ENCODE measurements at places on chromosomes 12 and 14.

- DNase-seq, result no peak
Observed at GRCh38 chr12:25719505-25719904, 166.4 kb upstream of the LMNTD1 start.

- no peak for DNase-seq
Observed at GRCh38 chr12:94872971-94873733, 130.3 kb downstream of the NDUFA12 start.

DNA sequence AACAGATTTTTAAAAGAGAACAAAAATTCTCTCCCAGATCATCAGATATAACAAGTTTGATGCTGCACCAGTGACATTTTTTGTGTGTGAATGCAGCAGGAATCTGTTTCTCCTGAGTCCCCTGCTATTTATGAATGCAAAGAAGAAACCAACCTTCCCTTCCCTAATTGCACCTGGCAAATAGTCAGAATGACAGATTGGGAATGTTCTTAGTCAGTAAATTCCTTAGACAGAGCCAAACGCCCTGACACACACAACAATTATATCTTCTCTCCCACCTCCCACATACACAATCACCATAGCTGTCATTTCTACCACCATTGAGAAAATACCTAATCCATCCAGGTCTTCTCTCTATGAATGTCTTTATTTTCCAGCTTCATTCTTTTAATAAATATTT lies 174.4 kb downstream of the ALG10B start:
- no peak for DNase-seq

GRCh38 chr14:23544511-23545447 lies 6.8 kb downstream of the ZFHX2 start:
- DNase-seq, result no peak

GRCh38 chr14:75399843-75400775 lies 27.7 kb upstream of the JDP2 start:
- no peak for DNase-seq

DNA sequence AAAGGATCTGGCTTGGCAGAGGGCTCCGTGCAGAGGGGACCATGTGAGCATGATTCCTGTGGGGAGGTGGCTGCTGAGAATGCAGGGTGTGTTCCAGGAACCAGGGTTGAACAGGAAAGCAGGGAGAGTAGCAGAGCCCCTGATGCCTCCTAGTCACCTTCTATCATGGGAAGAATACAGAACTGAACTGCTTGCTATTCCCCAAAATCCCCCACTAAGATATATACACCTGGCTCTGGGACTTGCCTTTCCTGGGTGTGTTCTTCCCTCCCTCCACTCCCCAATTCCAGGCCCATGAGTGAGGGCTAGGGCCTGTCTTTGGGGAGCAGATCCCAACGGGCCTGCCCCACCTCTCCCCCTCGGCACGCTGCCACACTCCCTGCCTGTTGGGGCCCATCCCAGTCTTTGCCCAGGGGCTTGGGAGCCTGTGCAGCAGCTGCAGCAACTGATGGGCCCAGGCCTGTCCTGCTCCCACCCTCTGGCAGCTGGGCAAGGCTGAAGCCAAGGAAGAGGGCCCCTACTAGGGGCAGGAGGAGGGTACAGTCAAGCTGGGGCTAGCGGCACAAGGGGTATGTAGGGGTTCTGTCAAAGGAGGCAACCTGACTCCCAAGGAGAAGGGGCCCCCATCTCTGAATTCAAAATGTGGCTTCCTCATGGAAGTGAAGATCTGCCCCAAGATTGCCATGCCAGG lies 3.2 kb downstream of the AJUBA start:
- DNase-seq, result no peak

DNA sequence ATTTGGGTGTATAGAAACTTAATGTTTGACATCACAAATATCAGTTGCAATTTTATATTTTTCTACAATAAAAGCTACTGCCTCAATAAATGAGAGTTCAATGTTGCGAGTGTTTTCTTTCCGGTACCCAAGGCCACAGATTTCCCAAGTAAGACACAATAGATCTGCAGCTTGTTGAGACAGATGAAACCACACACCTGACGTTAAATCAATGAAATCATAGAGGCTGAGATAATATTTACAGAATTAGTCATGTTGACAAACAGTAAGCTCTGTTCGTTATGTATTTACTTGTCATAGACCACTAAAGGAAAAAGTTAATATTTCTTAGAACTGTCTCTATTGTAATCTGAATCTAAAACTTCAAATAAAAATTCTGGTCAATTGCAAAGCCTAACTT lies 49.2 kb upstream of the PTHLH start:
- DNase-seq, result no peak

DNA sequence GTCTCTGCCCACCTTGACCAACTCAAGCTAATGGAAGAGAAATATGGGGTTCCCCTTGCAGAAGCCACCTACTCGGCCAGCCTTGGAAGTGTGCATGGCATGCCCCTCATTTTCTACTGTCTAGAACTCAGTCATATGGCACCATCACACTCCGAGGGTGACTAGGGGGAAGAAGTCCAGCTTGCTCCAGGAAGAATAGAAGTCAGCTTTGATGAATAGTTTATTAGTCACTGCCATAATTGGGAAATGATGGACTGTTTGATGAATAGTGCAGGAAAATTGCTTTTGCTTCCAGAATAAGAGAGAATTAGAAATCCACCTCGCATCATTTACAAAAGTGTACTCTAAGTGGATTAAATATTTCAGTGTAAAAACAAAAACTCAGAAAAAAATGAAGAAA lies 1030.6 kb downstream of the VRK1 start:
- DNase-seq, result no peak

DNA sequence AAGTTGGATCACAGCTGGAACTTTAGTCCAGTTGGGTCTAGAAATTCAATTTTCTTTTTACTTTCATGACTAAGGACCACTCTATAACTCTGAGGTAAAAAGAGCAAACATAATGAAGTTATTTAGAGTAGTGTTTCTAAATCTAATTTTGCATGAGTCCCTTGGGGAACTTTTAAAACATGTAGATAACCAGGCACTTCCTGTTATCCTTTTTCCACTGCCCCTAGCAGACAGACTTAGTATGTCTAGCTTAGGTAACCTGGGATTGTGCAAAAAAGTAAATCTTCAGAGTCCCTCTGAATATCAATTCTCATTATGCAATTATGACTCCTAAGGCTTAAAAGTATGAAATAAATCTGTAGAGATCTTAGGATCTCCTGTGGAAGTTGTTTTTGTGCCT lies 371.2 kb downstream of the DIO2 start:
- no peak for DNase-seq

GRCh38 chr12:41683513-41684240 lies 461.0 kb downstream of the GXYLT1 start:
- DNase-seq, result no peak

DNA sequence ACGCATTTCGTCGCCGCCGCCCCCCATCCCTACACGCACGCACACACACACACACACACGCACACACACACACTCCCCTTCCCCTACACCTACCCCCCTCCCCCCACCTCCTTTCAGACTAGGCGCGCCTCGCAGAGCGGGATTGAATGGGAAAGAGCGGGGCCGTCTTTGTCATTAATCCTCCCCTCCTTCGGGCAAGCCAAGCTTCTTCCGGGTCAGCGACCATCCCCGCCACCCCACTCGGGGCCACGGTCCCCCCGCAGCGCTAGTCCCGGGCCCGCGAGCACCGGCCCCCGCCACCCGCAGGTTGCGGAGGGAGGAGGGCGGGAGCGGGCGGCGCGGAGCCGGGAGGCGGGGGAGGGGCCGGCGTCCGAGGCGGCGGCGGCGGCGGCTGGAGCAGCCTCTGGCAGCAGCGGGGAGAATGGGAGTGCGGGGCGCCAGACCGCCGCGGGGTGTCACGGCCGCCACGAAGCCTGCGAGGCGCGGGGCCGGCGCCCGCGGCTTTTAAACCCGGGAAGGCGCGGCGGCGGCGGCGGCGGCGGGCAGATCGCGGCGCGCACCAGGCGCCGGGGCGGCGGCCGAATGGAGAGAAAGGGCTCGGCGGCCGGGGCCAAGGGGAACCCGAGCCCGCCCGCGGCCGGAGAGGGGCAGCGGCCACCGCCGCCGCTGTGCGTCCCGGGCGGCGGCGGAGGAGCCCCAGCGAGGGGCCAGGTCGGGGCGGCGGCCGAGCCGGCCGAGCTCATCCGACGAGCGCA lies at the start of gene TTC9:
TTC9 (plus strand) TSS at position 369 of the 755 bp plus-strand sequence; CDS start at position 583, 214 bp downstream.
- DNase-seq, result no peak

DNA sequence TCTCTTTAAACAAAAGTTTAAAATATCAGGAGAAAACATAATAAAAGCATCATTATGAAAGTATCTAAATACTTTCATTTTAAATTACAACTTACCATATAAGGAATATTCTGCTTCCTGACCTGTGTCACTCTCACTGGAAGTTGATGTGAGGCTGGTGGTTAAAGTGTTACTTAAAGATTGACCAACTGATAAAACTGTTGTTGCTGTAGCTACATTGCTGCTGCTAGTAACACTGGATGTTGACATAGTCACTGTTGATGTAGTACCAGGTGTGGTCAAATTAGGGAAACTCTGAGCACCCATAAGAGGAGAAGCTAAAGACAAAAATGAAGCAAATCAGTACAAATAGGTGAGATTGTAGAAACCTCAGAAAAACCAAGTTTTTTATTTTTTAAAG lies 79.9 kb downstream of the HECTD1 start:
- DNase-seq, result peak; percentile 4

GRCh38 chr14:50476134-50476533 lies 56.2 kb downstream of the MAP4K5 start:
- DNase-seq, result no peak

- no peak for DNase-seq
Observed at GRCh38 chr14:93818857-93819256, 30.6 kb upstream of the PRIMA1 start.

- no peak for DNase-seq
Observed at GRCh38 chr12:116959845-116960514, 49.2 kb downstream of the FBXW8 start.

DNA sequence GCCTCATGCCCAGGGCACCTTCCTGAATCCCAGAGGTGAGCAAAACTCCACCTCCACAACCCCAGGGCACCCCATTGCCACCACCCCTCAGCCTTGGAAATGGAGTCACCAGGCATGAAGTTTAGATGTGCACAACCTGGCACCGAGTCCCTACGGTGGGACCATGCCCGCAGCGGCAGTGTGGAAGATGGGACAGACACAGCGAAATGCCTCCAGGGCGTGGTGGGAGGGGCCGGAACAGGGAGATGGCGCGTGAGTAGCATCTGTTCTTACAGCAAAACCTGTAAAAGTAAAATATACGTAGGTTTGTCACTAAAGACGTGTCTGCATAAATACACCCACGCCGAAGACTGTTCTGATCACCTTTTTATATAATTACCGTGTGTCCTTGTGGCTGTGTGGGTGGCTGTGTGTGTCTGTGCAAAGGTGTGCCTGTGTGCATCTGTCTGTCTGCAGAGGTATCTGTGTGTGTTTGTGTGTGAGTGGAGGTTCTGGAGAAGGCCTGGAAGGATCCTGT lies 17.4 kb upstream of the DEGS2 start:
- no peak for DNase-seq

GRCh38 chr14:101797856-101798255 lies 36.3 kb downstream of the PPP2R5C start:
- no peak for DNase-seq

DNA sequence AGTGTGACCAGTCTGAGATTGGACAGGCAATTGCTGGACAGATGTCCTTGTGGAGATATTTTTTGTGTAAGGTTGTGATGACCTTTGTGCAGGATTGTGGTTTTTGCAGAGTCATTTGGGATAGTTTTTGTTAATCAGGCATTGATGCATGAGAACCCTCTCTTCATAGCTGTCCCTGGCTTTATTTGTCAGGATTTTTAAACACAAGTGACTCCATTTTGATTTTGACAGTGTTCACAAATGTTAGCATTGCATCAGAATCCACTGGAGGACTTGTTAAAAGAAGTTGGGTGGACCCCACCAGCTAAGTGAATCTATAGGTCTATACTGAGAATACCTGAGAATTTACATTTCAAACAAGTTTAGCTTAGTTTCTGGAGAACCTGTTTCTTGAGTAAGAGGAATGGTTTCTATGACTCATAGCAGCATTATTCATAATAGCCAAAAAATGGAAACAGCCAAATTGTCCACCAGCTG lies 11.8 kb downstream of the FNTB start:
- DNase-seq, result no peak

- DNase-seq, result no peak
Observed at GRCh38 chr12:33988197-33988805, 34.0 kb upstream of the ALG10 start.

GRCh38 chr14:68894802-68895703 lies 84.0 kb downstream of the ACTN1 start:
- no peak for DNase-seq

GRCh38 chr12:92601176-92601575 lies 101.6 kb upstream of the PLEKHG7 start:
- DNase-seq, result no peak

- no peak for DNase-seq
Observed at GRCh38 chr14:20657216-20658211, 16.0 kb upstream of the OR6S1 start.

DNA sequence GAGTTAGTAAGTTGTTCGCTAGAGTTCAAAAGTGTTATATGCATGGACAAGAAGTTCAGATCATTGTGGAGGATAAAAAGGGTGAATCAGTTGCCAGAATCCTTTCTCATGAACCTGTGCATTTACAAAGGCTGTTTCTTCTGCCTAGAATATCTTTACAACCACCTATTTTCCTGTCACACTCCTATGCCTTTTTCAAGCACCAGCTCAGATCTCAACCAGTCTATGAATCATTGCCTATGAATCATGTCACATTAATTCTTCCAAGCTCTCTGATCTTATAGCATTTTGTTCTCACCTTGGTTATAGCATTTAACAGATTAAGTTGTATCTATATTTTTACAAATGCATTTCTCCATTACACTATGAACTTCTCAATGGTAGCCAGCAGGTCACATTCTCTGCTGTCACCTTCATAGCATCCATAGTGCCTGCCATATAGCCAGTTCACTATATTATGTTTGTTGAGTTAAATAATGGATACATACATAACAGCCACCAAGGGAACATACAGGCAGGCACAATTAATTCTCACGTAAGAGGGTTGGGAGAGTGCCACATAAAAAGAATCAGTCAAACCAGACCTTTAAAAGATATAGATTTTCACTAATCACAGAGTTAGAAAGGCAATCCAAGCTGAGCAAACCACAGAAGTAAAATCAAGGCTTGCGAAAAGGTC lies 573.0 kb downstream of the FOXG1 start:
- no peak for DNase-seq

GRCh38 chr12:85280165-85280983 lies at the start of gene ALX1:
Gene ALX1 (plus strand): TSS chr12:85280220. CDS start chr12:85280262, 42 bp downstream.
- no peak for DNase-seq

- no peak for DNase-seq
Observed at GRCh38 chr12:132837693-132838409, 9.2 kb upstream of the GOLGA3 start.

DNA sequence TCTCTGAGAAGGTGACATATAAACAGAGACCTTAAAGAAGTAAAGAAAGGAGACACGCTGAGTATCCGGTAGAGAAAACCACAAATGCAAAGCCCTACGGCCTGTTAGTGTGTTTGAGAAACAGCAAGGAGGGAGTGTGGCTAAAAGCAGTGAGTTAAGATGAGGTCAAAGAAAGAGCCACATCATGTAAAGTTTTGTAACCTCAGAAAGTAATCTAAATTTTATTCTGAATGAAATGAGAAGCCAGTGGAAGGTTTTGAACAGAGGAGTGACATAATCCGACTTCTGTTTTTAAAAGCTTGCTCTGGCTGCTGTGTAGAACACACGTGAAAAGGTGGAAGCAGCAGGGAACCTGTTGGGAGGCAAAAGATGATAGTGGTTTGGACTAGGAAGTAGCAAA lies 32.6 kb downstream of the PPP2R5E start:
- no peak for DNase-seq

Data from CD8-positive, alpha-beta T cell (primary cell).